ENCODE measurements at places on chromosomes 7 and 10.

GRCh38 chr10:27541796-27542729 lies 38.0 kb downstream of the RAB18 start:
- no peak for DNase-seq

DNA sequence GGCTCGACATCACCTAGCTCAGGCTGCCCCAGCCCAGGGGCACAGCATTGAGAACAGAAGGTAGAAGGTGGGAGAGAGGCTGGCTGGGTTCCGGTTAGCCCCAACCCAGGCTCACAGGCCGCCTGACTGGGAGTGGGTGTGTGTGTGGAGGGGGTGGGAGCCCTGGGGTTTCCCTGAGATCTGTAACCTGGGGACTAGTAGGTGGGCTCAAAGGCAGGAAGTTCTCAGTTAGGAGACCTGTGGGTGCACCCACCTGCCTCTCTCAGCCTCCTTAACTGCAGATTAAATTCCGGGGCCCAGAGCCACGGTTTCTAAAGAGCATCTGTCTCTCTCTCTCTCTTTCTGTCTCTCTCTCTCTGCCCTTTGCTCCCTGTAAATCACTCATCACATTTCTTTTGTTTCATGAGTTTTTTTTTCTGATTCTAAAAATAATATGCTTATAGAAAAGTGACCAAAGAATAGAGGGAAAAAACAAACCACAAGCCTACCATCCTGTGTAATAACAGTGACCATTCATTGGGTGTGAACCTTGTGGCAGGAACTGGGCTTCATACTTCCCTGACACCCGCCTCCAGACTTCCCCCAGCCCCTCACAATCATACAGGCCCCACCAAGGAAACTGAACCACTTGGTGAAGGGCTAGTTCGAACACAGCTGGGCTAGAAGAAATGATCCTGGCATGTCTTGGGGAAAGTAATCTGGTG lies 83.4 kb upstream of the SMNDC1 start:
- no peak for DNase-seq

DNA sequence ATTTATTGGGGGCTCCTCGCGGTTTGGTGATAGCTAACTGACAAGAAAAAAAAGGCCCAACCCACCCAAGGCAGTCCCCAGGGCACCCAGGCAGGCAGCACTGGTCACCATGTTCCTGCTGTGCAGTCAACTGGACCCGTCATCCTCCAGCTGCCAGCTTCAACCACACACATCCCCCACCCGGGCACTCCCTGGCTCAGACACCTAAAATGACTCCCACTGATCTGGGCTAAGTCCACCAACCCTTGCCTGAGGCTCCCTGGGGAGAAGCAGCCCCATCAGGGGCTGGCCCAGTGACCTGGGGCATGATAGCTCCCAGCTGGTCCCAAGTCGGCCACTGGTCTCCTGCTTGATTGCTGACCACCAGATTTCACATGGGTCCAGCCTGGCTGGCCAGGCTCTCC lies 161.8 kb downstream of the NRF1 start:
- DNase-seq, result no peak

GRCh38 chr7:74606101-74606908 lies 51.2 kb upstream of the GTF2I start:
- DNase-seq, result no peak

DNA sequence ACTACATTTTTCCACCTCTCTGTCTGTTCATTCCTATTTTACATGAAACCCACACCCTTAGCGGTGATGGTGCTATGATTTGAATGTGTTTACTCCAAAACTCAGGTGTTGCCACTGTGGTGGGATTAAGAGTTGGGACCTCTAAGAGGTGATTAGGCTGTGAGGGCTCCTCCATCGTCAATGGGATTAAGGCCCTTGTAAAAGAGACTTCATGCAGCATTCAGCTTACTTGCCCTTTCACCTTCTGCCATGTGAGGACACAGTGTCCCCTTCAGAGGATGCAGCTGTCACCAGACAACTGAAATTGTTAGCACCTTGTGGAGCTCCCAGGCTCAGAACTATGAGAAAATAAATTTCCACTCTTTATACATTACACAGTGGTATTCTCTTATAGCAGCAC lies 182.2 kb downstream of the NOC3L start:
- DNase-seq, result no peak

- no peak for DNase-seq
Observed at GRCh38 chr7:44267719-44268421, 57.5 kb downstream of the CAMK2B start.

- no peak for DNase-seq
Observed at GRCh38 chr7:23235813-23236221, 10.8 kb upstream of the GPNMB start.
